NCI-H2107 (cell line): ENCODE measurements at places on chromosomes 7 and 10.

DNA sequence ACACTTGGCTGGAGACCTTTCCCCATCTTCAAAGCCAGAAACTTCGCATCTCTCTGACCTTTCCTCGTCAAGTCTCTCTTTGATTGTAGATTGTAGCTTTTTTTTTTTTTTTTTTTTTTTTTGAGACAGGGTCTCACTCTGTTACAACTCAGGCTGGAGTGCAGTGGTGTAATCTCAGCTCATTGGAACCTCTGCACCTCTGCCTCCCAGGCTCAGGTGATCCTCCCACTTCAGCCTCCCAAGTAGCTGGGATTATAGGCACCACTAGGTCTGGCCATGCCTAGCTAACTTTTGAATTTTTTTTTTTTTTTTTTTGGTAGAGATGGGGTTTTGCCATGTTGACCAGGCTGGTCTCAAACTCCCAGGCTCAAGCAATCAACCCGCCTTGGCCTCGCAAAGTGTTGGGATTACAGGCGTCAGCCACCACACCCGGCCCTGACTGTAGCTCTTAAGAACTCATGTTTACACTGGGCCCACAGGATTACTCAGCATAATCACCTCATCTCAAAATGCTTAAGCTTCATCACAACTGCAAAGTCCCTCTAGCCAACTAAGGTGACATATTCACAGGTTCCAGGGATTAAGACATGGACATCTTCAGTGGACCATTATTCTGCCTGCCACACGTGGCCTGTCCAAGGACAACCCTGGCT lies 11.7 kb downstream of the POLL start:
- no peak for DNase-seq

DNA sequence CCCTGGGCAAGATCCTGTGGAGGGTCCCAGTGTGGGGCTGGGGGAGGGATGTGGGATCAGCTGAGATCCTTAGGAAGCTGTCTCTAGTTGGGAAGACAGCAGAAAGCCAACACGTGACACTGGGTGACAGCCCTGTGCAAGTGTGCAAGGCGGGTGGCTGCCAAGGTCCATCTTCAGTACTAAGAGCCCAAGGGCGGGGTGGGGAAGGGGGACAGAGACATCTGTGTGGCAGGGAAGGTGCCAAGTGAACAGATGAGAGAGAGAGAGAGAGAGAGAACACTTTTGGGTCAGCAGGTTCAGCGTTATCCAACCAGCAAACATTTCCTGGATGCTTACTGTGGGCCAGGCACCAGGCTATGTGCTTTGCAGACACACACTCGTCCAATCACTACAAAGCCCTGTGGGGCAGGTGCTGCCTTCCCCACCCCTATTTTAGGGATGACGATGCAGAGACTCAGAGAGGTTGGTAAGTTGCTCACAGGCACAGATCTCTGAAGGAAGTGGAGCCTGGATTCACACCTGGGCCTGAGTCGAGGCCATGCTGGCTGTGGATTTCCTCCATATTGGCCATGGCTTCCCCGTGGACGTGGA lies 135.7 kb downstream of the GRK5 start:
- no peak for DNase-seq

DNA sequence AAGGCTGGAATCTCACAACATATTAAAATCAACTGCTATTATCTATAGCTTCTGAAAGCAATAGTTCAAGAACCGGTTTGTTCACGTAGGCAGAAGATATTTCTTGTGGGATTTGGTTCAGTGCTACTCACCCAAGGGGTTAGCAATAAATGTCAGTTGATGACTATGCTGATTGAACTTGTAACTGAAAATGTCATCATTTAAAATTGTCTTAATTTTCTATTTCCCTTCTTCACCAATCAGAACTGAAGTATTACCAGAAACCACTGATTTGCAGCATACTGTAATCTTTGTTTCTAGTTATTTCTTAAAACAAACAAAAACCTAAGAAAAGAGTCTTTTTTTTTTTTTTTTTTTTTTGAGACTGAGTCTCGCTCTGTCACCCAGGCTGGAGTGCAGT lies 46.1 kb downstream of the CPEB3 start:
- no peak for DNase-seq

DNA sequence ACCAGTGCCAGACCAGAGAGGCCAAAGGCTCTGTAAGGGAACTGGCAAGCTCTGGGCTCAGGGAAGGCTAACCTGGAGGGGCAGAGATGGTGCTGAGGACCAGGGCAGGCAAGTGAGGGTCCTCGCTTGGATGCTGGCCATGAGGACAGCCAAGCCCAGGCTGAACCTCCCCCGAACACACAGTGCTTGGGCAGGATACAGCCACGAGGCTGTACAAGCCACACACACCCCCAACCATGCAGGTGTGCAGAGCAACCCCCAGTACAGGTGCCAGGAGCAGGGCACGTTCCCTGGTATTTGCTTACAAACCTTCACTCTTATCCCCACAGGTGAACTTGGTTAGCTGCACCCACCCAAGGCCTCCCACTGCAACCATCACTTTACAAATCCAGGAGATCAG lies 185.7 kb downstream of the GRID1 start:
- no peak for DNase-seq

- DNase-seq: no peak
These were observed 156.8 kb downstream of the NRCAM start for GRCh38 chr7:108299251-108299973.

DNA sequence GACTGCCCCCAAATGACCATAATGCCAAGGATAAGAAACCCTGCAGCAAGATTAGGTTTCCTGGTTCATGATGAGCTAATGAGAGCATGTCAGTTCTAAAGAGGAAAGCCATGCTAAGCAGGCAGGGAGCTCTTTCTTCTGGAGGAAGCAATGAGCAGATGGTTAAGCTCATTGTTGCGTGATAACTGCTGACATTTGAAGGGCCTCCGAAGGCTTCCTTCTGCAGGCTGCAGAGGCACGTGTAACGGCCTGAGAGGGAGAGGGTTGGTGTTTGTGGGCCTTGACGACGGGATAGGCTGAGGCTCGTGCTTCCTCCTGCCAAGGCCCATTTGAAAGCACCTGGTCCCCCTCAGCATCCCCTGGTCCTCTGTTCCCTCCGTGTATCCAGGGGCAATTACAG lies 63.5 kb upstream of the BTBD16 start:
- no peak for DNase-seq

DNA sequence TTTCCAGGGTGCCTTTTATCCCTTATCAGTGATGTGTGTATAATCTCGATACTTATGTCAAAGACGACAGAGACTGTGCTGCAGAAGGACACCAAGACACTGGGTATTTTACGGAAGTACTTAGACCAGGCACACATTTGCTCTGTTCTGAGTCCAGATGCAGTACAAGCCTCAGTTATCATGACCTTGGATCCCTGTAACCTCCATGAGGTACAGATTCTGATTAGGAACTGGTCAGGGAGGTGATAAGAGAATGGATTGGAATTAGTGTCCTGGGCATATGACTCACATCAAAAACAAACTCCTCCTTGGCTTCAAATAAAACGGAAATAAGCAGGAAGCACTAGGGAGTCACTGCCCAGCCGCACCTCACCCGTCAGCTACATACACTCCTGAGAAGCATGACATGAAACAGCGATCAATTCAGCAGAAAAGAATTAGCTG lies 146.5 kb downstream of the SFMBT2 start:
- no peak for DNase-seq

DNA sequence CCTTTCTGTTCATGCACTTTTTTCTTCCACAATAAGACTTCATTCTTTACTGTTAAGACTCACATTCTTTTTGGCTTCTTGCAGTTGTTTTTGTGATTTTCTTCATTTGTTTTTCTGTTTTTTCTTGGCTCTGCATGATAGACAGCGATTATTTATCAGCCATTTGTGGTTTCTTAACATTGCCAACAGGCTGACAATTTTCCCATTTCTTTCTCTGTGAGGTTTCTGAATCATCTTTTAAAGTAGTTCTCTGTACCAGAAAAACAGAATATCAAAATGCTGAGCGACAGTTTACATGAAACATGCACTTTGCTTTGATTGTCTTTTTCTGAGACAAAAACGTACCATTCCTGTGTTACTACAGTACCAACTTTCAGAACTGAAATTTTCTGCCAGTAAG lies 334.2 kb upstream of the MAGI2 start:
- DNase-seq: no peak

DNA sequence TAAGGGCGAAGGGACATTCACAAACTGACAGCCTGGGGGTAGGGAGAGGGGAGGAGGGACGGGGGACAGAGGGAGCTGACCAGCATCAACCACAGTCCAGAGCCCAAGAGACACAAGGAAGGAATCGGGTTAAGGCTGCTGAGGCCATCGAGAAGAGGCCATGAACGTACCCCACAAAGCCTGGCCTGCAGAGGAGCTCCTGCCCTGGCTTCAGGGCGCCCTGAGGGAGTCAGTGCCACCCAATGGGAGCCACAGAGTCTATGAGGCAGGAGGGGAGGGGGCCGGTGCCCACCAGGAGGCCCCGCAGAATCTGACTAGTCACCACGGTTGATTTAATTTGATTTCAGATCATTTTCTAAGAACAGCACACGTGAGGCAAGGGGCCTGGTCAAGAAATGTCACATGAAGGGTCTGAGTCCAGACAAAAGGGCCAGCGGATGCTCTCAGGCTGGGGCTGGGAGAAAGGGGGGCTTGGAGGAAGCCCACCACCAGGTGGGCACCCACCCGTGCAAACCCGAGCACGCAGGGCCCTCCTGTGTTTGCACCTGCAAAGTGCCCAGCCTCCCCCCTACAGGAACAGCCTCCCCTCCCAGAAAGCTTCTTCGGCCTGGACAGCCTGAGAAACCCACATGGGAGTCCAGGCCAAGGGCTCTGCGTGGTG lies 40.4 kb downstream of the CAMK2B start:
- DNase-seq: no peak

- no peak for DNase-seq
These were observed 24.5 kb upstream of the ABLIM1 start for GRCh38 chr10:114682532-114682931.

DNA sequence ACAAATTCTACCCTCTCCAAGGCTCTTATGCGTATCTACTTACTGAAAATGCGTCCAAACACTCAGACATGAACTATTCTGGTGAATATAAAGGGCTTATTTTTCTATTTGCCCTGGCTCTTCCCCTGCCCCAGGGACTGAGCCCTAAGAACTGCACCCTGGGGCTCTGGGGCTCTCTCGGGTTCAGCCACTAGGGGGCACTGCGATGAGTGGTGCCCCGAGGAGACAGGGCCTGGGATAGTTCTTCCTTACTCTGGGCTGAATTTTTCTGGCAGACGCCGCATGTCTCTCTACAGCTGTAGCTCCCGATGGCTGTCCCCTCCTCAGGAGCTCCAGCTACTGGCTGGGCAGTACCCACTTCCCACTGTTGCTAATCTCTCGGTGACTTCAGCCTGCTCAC lies 30.8 kb upstream of the GSDME start:
- no peak for DNase-seq

DNA sequence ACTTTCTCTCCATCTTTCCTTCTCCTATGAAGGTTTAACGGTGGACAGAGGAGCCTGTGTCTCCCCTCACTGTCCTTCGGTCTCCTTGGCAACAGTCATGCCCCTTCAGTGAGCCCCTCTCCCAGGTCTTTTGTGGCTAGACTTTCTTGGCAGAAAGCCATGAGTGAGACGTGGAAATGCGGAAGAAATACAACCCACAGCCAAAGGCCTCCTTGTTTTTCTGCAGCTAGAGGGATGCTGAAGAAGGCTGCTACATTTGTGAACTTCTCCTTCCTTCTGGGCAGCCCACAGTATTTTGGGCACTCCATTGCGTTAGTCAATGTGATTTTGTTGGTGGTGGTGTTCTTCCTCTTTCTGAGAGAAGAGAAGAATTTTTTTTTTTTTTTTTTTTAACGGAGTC lies 333.7 kb upstream of the PODXL start:
- no peak for DNase-seq
